ENCODE measurements at places on chromosomes 2 and 18.

- DNase-seq, result no peak
Measured at GRCh38 chr2:224847961-224848850, 132.0 kb upstream of the CCDC195 start.

DNA sequence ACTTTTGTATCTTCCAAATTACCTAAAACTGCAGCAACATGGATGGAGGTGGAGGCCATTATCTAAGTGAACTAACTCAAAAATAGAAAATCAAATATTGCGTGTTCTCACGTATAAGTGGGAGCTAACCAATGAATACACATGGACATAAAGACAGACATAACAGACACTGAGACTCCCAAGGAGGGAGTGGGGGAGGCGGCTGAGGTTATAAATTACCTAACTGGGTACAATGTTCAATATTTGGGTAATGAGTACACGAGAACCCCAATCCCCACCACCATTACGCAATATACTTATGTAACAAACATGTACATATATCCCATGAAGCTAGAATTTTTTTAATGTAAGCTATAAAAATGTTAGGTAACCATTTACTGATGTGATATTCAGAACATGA, 119.8 kb downstream of the RTTN start:
- no peak for DNase-seq

GRCh38 chr18:5059696-5060032, 137.4 kb downstream of the AKAIN1 start:
- no peak for DNase-seq

DNA sequence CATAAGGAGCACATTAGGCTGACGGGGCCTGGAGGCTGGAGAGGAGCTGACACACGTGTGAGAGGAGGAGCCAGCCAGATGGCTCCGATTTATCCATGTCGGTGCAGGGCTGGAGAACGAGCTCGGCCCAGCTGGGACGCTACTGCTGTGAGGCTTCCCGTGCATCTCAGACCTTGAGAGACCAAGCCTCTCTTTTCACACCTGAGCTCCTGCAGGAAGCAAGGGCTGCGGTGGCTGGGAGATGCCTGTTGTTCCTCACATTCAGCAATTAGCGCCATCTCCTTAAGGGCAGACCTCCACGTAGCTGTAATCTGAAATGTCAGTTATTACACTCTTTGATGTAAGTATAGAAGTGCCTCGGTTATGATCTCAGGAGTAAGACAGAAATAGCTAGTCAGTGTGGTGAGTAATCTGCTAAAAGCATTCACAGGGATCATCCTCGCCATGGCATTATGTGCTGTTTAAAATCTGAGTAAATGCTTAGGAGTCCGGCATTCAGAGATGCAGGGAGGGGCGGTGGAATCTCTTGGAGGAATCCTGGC, 107.9 kb downstream of the PRKCE start:
- DNase-seq, result no peak

DNA sequence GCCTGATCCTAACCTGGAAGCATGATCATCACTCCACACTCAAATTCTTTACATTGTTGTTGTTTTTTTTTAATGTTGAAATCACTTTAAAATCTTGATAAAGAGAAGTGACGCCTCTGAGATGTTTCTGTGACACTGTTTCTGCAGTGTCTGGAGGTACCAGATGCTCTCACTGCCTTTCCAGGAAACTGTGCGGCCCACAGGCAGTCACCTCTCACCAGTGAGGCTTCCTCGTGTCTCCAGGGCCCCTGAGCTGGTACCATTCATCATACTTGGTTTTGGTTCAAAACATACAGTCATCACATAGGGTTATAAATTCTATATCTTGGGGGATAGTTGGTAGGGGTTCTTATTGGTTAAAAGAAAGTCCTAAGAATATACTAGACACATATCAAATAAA, 10.1 kb upstream of the ID2 start:
- no peak for DNase-seq

- no peak for DNase-seq
Measured at GRCh38 chr2:52895726-52896340, 871.8 kb upstream of the CHAC2 start.

- DNase-seq, result no peak
Measured at GRCh38 chr2:120436885-120437603, 91.1 kb downstream of the INHBB start.

DNA sequence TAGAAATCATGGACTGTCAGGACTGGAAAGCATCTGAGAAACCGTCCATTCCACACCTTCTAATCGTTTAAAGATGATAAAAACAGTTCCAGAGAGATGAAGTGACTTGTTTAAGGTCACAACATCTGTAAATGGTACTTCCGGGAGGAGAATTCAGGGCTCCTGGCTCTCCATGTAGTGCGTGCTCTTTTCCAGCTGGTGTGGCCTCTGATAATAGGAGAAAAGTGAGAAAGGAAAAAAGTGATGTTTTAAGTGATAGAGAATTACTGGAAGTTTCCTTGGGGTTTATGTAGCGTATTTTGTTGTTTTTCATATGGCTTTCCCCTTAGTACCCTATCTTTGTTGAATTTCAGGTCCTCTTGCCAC, 663 bp downstream of the C2orf49 start:
- DNase-seq, result no peak

- no peak for DNase-seq
Measured at GRCh38 chr18:8835521-8835953, 130.2 kb downstream of the MTCL1 start.

GRCh38 chr2:156483741-156484173, 47.6 kb downstream of the GPD2 start:
- no peak for DNase-seq

GRCh38 chr2:193101591-193101990, 906.9 kb upstream of the TMEFF2 start:
- DNase-seq, result no peak

- DNase-seq, result peak; percentile 57
Measured at GRCh38 chr18:63518178-63519012, 23.8 kb upstream of the SERPINB12 start.

GRCh38 chr2:226687641-226688253, 111.9 kb downstream of the IRS1 start:
- DNase-seq, result no peak

- DNase-seq, result no peak
Measured at GRCh38 chr2:60066096-60066839, 487.2 kb downstream of the BCL11A start.

- no peak for DNase-seq
Measured at GRCh38 chr2:195863564-195863963, 205.1 kb downstream of the DNAH7 start.

DNA sequence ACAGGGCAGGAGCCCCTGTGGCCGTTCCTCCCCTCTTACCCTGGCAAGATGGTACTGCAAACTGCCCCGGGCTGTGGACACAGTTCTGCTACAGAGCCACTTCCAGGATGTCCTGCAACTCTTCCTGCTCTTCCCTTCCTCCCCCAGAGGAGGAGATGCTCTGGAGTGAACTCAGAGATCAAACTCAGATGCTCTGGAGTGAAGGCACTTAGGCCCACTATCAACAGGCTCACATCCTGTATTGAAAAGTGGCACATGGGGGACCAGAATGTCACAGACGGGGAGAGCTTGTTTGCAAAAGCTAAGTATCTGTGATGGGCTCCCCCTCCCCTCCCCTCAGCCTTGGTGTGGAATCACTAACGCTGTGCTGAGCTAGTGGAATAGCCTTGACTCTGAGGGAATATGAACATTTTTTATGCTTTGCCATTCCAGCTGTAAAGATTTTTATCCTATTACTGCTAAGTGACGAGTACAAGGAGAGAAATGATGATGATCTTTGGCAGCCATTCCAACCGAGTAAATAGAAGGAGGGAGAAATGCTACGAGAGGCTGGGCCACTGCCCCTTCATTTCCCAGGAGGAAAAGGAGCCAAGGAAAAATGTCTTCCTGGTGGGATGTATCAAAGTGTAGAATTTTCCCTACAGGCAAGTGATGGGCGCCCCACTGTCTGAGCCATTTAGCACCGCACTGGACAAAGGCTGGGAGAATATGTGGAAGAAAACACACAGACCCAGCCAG, 152.6 kb downstream of the GALNT14 start:
- DNase-seq, result no peak

DNA sequence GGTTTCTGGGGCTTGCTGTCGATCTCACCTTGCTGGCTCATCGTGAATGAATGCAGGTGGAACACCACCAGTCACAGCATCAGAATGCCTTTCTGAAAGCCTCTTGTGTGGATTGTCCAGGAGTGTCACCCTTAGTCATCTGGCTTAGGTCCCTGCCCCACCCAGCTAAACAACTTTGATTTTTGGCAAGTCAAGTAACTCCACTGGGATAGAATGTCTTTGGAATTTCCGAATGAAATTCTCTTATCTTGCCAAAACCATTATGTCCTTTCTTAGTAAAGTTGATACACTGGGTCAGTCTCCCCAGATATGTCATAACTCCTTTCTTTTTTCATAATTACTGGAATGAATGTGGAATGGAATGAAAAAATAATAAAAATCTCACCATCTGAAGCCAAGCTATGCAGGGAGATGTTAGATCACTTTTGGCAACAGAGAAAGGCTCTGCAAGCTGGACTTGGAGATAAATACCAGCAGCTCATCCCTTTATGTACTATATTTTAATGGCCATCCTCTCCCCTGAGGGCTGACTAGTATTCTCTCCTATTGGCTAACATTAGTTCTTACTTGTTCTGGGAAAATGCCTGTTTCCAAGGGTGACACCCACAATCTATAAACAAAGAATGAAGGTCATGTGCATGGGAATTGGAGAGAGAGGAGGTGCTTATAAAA, 35.4 kb downstream of the INSIG2 start:
- no peak for DNase-seq

DNA sequence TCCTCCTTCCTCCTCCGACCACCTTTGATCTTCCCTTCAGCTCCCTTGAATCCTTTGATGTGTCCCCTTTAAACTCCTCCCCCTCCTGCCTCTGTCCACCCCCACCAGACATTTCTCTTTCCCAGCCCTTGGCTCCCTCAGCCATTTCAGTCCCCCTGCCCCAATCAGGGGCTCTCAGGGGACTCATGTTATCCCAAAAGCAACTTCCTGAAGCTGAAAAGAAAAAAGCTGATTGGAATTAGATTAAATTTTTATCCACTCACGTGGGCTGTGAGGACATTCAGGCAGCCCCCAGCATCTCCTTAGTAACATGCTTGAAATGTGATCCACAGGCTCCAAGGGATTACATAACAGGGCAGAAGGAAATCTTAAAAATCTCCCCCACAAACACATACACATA, 81.3 kb downstream of the NEURL3 start:
- no peak for DNase-seq

DNA sequence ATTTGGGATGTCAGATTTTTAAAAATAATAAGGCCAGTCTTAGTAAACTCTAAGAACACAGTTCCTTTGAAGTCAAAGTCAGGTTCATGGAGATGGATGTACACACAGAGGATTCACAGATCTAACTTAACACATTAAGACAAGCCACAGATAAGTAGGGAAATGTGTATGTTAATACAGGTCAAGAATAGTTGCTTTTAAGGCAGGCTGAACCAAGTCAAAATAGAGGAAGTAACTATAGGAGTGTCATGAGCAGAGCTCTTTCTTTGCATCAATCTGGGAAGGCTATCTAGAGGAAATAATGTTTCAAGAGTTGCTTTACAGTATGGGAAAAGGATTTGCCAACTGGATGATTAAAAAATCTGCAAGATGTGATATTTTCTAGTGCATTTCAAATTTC, 128.0 kb upstream of the FBXO11 start:
- DNase-seq, result no peak

- peak; percentile 18 for DNase-seq
Measured at GRCh38 chr2:113080134-113080533, 12.4 kb downstream of the IL1F10 start.

GRCh38 chr2:118671701-118672454, 175.6 kb downstream of the EN1 start:
- no peak for DNase-seq

GRCh38 chr2:66536997-66537396, 102.1 kb downstream of the MEIS1 start:
- DNase-seq, result no peak

DNA sequence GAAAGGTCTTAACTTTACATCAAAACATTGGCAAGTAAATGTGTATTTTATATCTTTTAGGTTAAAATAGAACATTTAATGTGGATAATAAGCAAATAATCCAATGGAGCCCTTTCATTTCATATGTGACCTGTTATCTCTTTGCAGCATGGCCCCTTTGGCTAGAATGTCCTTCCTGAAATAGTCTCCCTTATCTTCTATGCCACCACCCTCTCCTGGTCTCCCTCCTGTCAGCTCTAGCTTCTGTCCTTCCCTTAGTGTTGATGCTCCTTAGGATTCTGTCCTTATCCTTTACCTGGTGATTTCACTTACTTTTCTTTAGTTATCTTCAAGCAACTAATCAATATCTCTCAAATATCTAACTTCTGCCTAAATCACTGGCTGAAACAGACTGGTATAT, 87.1 kb upstream of the TFCP2L1 start:
- DNase-seq, result no peak

- no peak for DNase-seq
Measured at GRCh38 chr18:58958628-58959027, 94.0 kb downstream of the ZNF532 start.

DNA sequence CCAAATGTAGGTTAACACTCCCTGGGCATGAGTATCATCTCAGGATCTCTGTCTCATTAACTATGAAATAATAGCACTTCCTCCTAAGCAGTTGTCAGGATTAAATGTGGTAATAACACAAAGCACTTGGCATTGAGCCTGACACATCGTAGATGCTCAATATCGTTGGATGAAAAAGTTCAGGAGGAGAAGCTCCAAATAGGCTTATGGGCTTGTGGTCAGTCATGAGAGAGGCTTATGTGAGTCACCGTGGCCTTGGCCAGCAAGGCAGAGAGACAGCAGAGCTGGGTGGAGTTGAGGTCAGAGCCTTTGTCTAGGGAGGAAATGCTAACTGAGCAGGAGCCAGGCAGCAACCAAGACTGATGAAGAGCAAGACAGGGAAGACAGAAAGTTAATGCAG, 68.3 kb upstream of the PPM1B start:
- DNase-seq, result no peak

DNA sequence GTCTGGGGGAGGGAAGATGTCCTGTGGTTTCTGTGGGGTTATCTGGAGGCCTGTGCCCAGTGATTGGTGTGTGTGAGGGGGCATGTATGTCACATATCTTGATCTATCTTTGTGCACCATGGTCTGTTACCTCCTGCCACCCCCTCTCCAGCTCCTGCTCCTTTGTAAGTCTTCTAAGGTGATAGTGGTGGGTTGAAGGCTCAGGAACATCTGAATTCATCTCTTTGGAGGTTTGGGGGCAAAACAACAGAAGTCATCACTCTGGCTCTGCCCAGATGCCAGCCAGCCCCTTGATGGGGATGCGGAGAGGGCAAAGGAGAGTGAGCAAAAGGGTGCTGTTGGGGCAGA, 2.7 kb upstream of the WNT6 start:
- DNase-seq, result no peak

DNA sequence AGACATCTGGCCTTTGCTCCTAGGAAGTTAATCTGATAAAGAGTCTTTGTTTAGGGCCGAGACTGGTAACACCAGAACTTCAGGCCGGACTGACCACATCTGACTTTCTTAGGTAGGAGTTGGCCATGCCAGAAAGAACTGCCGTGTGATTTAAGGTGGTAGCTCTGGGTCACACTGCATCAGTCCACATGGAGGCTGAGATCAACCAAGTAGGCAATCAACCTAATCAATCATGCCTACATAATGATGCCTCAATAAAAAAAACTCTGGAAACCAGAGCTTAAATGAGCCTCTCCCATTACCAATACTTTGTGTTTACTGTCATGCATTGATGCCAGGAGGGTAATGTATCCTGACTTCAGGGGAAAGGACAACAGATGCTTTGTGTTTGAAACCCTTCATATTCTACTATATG, 44.1 kb upstream of the ORC2 start:
- DNase-seq, result no peak

- DNase-seq, result no peak
Measured at GRCh38 chr2:121856360-121856759, 100.9 kb downstream of the TSN start.

- no peak for DNase-seq
Measured at GRCh38 chr2:227870710-227871374, 589 bp upstream of the DAW1 start.

All from CD4-positive, alpha-beta memory T cell (primary cell).